ENCODE measurements at places on chromosomes 6 and 20.

GRCh38 chr6:25277386-25277785 lies 1.8 kb upstream of the CARMIL1 start:
- no peak for DNase-seq

GRCh38 chr20:38640521-38640920 lies 38.9 kb downstream of the ARHGAP40 start:
- no peak for DNase-seq

- no peak for DNase-seq
Measured at GRCh38 chr20:49818816-49819215, 6.2 kb downstream of the SLC9A8 start.

DNA sequence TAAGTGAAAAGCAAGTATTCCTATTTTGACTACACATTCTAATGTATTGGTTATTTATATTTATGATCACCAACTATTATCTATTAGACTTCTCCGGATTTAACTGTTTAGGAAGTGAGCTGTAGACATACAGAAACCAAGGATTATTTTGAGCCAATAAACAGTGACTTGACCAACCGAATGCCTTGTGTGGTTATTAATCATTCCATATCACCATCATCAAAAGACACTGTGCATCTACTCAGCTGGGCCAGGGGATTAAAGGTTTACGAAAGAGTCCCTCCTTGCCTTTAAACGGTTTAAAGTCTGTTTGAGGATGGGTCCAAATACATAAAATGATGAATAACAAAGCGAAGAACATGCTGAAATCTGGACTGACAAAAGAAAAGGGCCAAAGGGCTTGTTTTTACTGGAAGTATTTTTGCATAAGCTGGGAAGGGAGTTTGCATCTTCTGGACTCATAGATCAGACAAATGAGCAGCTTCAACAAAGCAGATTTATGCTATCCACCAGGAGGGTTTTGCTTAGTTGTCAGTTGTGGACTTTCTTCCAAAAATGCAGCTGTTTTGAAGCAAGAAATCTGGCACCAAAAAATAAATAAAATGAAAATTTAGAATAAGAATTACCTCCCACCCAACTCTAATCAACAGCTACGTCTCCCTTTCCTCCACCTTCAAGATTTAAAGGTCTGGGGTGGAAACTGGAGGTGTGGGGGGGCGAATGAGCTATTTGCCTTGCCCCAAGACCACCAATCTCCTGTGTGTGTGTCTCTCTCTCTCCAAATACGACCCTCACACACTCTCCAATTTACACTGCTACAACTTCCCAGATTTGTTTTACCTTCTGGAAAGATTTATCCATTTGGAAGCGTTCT lies 33.6 kb upstream of the ID4 start:
- no peak for DNase-seq

DNA sequence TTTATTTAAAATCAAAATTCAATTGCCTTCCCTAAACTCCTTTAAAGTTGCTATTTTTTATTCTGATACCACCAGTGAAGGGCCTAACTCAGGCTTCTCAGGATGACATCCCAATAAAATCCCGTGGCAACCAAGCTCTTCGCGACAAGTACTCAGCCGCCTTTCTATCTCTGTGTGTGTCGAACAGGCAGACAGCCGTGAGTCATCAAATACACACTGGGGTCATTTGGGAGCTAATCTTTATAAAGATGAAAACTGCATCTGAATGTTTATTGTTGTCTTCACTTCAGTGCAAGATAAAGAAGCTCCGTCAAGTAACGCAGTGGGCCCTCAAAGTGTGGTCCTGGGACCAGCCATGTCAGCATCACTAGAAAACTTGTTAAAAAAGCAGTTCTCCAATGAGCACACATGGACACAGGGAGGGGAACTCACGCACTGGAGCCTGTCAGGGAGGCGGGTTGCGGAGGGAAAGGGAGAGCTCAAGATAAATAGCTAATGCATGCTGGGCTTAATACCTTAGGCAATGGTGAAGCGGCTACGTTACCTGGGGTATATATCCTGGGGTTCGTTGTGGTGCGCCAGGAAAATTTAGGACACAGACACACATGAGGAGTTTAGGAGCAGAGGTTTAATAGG lies 119.3 kb downstream of the RNF144B start:
- DNase-seq, result no peak

GRCh38 chr20:24681634-24682495 lies 212.4 kb downstream of the SYNDIG1 start:
- DNase-seq, result no peak

GRCh38 chr6:44028789-44029310 lies 98.4 kb downstream of the MRPL14 start:
- no peak for DNase-seq

DNA sequence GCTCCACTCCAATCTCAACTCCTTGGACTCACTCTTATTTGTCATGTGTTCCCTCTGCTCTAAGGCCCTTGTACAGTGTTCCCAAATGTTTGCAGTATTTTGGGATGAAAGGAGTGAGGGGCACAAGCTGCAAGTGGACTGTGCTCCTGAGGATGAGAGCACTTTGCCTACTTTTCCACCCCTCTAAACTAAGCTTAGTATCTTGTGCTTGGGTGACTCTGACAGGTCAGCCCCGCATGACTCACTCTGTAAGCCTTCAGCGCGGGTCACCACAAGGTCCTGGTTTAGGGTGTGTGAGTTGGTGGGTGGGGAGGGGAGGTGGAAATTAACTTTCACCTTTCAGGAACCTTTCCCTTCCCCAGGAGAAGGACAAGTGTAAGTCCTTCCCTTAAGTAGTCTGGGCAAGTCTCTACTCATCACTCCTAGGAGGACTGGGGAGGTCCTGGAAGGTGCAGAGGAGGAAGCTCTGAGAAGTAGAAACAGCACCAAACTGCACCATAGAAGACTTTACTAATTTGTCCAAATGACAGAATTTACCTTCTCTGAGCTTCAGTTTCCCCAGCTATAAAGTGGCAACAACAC lies 68.8 kb upstream of the EPB41L1 start:
- no peak for DNase-seq

- DNase-seq, result no peak
Measured at GRCh38 chr6:6439778-6440177, 119.3 kb upstream of the F13A1 start.

GRCh38 chr6:47376930-47377329 lies 67.2 kb upstream of the TNFRSF21 start:
- DNase-seq, result no peak

DNA sequence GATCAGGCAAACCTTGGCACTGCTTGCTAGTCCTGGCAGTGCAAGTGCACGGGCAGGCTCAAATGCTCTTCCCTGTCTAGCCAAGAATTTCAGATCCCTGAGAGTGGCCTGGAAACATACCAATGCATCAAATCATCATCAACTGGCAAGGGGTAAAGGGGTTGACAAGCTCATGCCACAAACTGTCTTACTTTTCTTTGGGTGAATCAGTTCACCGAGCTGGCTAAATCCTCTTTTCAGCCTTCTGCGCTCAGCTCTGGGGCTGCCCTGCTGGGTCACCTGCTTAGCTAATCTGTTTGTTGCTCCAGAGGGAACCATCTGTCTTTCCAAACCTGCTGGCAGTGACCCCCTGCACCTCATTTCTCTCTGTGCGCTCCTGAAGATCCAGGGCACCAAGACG lies 59.5 kb downstream of the LYRM4 start:
- DNase-seq, result no peak

DNA sequence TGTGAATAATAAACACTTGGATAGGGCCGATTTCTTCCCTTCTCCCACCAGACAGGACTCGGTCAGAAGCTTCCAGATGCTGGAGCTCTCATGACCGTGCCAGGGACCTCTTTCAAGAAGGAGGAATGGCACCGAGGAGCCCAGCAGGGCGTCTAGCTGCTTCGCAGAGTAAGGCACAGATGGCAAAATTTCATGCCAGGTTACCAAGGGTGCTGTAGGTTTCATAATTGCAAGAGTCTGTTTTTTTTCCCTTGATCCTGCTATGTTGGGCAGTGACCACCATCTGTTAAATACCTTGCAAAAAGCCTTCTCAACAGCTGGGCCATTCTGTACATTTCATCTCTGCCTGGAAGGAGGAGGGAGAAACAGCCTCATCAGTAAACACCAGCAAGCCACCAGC lies 111.8 kb downstream of the EDN3 start:
- no peak for DNase-seq

- no peak for DNase-seq
Measured at GRCh38 chr20:25533920-25534700, 51.2 kb downstream of the NINL start.

DNA sequence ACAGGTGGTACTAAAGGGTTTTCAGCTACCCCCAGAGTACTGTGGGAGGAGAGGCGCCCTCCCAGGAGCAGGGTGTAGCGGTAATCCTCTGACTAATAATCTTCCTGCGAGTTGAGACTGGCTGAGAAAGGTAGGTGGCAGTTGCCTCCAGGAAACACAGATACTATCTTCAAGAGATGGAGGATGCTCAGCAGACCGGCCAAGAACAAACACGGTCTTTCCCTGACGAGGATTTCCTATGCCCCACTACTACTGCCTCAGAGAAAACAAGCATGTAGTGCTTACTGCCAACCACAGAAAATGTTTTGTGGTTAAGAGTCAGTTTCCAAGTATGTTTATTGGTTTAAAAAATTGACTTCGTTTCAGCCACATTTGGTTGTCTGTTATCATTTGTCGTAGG lies 26.8 kb downstream of the C6orf89 start:
- DNase-seq, result no peak

Measured in LNCaP clone FGC (cell line).